8988T (cell line): ENCODE measurements at places on chromosomes 2 and 18.

- no peak for DNase-seq
Measured at GRCh38 chr2:225998653-225999052, 599.1 kb downstream of the NYAP2 start.

DNA sequence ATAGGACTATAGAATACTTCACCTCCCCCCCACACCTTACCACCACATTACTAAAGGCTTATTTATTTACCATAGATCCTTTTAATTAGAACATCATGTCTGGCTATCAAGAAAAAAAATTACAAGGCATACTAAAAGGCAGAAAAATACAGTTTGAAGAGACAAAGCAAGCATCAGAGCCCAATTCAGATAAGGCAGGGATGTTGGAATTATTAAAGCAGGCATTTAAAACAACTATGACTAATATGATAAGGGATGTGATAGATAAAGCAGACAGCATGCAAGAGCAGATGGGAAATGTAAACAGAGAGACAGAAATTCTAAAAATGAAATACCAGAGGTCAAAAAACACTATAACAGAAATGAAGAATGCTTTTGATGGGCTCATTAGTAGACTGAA lies 55.4 kb upstream of the SMIM21 start:
- no peak for DNase-seq

- DNase-seq, result no peak
Measured at GRCh38 chr2:99662761-99663341, 173.0 kb upstream of the REV1 start.

DNA sequence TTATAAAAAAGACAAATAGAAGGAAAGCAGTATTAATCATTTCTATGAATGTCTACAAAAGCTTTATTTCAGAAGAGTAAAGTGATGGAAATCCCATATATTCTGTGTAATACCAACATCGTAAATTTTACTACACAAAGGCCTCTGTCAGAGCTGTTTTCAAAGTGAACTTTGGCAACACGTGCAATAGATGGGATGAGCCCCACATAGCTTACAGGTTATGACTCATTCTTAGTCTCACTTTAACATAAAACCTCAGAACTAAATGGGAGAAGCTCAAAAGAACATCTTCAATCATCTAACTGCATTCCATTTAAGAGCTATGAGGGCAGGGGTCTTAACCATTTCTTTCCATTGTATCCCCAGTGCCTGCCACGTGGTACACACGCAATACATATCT lies 11.5 kb downstream of the VPS4B start:
- no peak for DNase-seq

DNA sequence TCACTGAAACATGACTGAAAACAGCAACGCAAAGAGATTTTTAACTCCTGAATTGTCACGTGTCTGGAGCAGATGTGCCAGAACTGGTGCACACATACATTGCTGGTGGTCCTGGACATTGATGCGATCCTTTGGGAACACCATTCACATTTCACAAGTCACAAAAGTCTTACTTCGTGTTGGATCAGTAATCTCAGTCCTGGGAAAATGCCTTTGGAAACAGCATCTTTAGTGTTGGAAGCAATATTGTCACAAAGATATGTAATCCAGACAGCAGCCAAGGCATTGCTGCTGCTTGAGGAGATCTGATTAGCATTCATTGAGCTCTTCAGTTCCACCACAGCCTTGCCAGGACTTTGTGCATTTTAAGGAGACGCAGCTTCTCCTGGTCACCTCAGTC lies 126.2 kb upstream of the SH3BP4 start:
- no peak for DNase-seq

DNA sequence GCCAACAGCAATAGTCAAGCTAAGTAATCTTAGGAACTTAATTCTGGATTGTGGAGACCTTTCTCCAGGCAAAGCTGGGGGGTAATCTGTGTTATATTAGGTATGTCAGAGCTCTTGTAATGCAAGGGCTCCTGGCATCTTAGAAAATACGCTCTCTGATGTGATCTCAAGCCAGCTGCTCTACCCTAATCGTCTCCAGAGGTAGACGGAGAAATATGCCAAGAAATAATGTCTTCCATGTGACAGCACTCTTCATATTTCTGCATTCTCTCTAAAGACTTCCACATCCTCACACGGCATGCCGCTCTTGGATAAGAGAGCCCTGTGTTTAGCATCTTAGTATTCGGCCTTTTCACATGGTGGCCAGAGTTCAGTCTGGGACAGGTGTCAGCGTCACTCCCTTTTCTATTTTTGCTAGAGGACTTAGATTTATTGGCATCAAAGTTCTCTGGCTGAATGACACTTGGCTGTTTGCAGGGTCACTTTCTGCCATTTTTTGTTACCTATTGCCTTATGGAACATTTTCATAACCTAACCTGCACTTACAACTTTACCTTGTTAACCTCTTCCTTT lies 25.2 kb downstream of the CAPN13 start:
- DNase-seq, result no peak

GRCh38 chr2:2542316-2542715 lies 211.2 kb upstream of the MYT1L start:
- no peak for DNase-seq

GRCh38 chr2:148614322-148615049 lies 30.1 kb upstream of the EPC2 start:
- no peak for DNase-seq

DNA sequence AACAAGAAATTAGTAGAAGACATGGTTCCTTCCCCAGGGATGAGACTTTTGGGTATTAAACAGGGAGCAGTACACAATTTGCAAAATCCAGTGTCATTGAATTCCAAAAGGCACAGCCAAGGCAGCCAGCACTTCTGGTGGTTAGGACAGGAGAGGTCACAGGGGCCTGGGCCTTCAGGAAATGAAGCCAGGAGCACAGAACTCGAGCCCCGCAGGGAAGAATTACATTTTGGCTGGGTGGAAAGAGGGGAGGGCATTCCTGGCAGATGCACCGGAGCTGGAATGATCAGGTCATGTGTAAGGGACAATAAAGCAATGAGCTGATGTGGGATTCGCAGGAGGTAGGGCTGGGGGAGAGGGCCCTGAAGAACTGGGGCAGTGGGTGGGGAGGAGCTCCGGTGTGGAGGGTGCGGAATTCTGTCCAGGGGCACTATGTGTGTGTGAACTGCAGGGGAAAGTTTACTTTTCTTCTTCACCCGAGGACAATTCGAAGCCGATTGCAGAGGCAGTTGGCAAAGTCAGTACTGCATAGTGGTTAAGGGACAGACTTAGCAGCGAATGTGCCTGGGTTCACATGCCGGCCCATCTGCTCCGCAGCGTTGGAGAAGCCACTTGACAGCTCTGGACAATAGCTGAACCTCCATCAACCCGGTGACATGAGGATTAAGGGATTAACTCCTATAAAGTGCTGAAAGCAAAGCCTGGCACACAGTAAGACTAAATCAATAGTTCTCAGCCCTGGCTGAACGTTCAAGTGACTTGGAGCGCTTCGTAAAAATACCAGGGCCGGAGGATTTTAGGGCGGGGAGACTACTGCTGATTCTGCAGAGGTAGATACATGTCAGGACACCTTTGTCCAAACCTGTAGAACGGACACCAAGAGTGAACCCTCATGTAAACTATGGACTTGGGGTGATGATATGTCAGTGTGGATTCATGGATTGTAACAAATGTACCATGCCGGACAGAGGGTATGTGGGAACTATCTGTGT lies 36.4 kb downstream of the ALPK2 start:
- no peak for DNase-seq

- DNase-seq, result no peak
Measured at GRCh38 chr2:232290668-232291067, 87.9 kb upstream of the ALPP start.

DNA sequence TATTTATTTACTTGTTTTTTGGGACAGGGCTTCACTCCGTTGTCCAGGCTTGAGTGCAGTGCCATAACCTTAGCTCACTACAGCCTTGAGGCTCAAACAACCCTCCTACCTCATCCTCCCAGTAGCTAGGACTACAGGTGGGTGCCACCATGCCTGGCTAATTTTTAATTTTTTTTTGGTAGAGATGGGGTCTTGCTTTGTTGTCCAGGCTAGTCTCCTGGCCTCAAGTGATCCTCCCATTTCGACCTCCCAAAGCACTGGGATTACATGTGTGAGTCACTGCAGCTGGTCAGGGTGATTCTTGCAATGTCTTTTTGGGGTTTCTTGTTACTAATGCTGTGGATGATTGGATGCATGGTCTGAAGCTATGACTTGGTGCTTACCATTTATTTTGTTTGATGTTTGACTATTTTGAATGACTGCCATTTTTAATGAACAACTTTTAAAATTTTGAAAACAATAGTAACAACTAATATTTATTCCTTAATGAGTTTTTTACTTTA lies 6.5 kb downstream of the CERS6 start:
- no peak for DNase-seq

- DNase-seq, result no peak
Measured at GRCh38 chr18:57243624-57244179, 96.8 kb downstream of the BOD1L2 start.

DNA sequence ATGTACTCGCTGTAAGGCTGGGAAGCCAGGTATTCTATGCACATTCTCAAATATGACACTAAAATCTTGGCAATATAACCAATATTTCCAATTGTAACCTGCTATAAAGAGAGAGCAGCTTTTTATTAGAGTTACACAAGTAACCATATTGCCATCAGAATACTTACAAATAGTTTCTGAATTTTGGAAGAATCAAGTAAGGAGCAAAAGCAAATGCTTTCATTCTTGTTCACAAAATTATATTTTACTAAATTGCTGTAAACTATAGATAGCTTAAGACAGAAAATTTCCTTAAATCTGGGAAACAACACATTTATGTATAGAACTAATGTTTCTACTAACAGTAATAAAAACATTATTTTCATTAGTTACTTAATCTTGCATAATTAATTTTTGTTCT lies 77.2 kb downstream of the EFEMP1 start:
- DNase-seq, result no peak

DNA sequence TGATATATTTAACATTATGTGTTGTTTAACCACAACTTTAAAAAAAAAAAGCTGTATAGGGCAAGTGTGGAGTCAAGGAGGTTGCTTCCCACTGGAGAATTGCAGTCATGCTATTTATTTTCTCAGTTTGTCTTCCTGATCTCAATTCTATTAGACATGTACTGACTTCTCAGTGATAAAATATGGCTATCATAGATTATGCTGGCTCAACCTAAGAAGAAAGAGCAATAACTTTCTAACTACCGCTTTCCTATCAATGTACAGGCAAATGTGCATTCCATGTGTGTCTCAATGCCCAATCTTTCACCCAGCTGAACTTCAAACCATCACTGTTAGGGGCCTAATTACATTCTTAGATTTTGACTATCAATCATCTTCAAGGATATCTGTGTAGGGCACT lies 201.4 kb downstream of the CTNNA2 start:
- no peak for DNase-seq

- DNase-seq, result no peak
Measured at GRCh38 chr2:227499627-227500300, 27.8 kb downstream of the AGFG1 start.

DNA sequence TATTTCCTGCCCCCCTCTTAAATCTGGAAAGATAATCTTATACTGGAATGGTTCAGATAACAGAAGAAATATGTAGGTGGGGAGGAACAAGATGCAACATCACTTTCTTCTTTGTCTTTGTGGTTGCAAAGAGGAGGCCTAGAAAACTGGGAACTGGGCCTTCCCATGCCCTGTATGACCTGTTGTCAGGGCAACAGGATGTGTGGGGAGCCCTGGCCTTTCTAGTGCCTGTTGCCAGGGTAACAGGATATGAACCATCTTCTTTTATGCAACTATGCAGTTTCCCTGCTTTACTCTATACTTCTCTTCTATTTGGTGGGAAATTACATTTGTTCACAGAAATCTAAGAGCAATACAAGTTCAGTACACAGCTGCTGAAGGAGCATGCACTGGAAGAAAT lies 79.8 kb upstream of the PDE1A start:
- no peak for DNase-seq

GRCh38 chr18:37322492-37323035 lies 243.0 kb downstream of the CELF4 start:
- DNase-seq, result no peak

DNA sequence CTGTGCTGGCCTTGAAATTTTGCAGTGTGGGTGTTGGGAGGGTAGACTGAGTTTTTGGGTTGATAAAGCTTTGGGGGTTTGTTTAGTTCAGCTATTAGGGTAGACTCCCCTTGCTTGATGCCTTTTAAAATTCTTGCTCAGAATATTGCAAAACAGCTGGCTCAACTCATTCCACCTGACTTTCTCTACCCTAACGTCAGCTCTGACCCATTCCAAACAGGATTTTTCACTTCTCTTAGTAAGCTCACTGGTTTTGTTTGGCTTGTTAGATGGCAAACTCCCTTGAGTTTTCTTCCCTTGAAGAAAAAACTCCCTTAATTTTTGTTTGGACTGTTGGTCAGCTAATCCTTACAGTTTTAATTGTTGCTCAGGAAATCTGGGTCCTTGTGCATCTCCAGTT lies 195.1 kb upstream of the DTNA start:
- no peak for DNase-seq

DNA sequence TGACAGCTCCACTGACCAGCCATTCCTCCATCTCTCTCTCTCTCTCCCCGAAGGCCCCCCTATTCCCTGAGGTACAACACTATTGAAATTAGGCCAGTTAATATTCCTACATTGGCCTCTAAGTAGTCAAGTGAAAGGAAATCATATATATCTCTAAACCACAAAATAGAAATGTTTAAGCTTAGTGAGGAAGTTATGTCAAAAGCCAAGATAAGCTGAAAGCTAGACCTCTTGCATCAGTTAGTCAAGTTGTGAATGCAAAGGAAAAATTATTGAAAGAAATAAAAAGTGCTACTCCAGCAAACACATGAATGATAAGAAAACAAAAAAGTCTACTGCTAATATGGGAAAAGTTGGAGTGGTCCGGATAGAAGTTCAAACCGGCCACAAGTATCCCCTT lies 301.3 kb upstream of the RBMS1 start:
- DNase-seq, result no peak

- peak; percentile 45 for DNase-seq
Measured at GRCh38 chr2:219001577-219002394, 8.6 kb upstream of the CRYBA2 start.

GRCh38 chr2:62492048-62492447 lies 13.9 kb downstream of the TMEM17 start:
- DNase-seq, result no peak

GRCh38 chr18:24388957-24389356 lies 8.7 kb downstream of the OSBPL1A start:
- DNase-seq, result no peak

- no peak for DNase-seq
Measured at GRCh38 chr2:197256021-197256420, 54.6 kb downstream of the ANKRD44 start.
